Iris pigment epithelial cell (primary cell): ENCODE measurements at places on chromosomes 1 and 21.
A peak's percentile ranks its signal among the peaks of the same experiment; 100 is the strongest.

GRCh38 chr21:36750576-36750959 lies 51.7 kb downstream of the SIM2 start:
- no peak for DNase-seq

DNA sequence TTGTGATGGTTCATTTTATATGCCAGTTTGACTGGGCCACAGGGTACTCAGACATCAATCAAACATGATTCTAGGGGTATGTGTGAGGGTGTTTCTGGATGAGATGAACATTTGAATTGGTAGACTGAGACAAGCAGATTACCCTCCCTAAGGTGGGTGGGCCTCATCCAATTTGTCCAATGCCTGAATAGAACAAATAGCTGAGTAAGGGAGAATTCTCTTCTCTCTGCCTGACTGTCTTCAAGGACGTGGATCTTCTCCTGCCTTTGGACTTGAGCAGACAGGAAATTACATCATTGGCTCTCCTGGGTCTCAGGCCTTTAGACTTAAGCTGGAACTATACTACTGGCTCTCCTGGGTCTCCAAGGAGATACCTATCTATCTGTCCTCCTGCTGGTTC lies 64.4 kb downstream of the SUSD4 start:
- no peak for DNase-seq

DNA sequence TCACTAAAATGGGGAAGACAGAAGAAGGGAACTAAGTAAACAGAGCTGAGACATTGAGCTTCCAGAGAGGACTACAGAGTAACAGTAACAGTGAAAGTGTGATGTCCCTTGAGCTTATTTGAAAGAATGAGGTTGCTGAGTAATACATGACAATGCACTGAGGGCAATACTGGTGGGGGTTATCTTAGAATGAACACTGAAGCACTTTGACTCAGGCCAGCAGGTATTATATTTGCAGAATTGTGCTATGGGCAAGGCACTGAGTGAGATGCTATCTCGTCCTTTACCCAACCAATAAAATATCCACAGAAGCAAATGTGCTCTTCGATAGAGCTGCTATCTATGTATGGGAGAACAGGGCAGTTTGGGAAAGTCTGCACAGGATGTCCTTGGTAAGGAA lies 133.2 kb downstream of the DISP1 start:
- DNase-seq: no peak

- no peak for DNase-seq
Observed at GRCh38 chr1:211092955-211093354, 41.0 kb downstream of the KCNH1 start.

- DNase-seq: no peak
Observed at GRCh38 chr1:6998267-6998666, 213.0 kb downstream of the CAMTA1 start.

- DNase-seq: peak; percentile 72
Observed at GRCh38 chr21:33314111-33314510, 10.7 kb upstream of the IFNAR1 start.

DNA sequence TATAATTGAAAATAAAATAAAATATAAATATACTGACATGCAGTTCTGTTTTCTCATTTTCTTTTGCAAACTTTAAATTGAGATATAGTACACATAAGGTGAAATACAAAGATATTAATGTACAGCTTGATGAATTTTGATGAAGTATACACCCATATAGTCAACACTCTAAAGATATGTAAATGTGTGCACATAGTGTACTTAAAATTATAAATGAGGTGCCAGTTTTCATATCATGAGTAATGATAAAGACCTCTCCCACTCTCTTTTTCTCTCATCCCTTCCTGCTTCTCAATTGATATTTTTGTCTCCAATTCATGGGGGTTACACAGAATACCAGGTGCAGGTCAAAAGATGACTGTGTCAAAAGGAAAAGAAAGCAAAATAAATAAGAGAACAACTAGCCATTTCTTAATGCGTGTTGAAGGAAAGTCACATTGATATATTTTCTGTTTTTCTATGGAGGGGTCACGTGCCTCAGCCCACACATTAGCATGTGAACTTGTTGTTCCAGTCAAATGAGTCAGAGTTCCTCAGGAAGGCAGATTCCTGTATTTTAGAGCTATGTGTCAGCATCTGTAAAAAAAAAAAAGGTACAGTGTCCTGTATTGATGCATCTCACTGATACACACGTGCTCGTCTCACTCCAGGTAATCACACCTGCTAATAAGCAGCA lies 64.3 kb upstream of the HOOK1 start:
- DNase-seq: peak; percentile 95

DNA sequence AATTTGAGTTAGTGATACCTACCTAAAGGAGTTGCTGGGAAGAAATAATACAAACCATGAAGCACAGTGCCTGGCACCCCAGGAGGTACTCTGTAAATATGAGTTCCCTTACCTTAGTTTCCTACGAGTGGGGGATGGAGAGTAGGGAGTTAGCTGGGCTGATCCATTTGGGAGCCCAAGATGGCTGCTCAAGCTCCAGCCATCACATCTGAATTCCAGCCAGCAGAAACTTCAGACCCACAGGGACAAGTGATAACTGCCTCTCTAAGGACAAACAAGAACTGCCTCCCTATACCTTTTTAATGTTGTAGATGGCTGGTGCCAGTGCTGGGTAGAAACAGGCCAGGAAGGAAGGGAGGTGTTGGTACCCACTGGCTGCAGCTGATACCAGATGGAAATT lies 22.7 kb downstream of the HTR6 start:
- DNase-seq: no peak

GRCh38 chr1:47182676-47183235 lies 7.1 kb downstream of the PDZK1IP1 start:
- no peak for DNase-seq

GRCh38 chr1:97826820-97827219 lies 94.0 kb downstream of the DPYD start:
- DNase-seq: no peak

GRCh38 chr21:30434033-30434631 lies 4.1 kb downstream of the KRTAP13-4 start:
- DNase-seq: peak; percentile 15

- DNase-seq: peak; percentile 80
Observed at GRCh38 chr1:214584805-214585766, 17.9 kb upstream of the CENPF start.

DNA sequence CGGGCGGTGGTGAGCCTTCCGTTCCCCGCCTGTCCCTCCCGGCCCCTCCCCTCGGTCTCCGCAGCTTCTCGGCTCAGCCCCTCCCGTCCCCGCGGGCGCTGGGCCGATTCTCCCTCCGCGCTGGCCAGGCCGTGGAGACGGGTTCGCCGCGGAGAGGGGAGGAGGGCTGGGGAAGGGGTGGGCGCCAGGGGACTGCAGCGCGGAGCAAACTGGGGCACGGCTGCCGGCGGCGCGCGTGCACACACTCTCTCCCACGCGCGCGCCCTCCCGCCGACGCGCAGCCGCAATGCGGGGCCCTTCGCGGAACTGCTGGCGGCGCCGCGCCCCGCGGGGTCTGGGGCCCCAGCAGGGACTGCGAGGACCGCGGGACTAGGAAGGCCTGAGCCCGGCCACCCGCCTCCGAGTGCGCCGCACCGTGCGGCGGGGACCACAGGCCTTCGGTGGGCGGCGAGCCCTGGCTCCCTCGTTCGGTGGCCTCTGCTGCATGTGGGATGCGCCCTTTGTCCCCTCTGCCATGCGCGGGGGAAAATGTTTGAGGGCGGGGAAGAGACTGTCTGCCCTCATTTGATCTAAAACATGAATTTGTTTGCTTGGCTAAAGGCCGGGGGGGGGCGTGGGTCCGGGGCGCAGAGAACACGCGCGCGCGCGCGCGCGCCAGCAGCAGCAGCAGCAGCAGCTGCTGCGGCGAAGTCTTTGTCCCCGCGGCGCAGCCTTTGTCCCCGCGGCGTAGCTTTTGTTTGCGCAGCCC lies 90.7 kb upstream of the VAMP3 start:
- peak; percentile 32 for DNase-seq

DNA sequence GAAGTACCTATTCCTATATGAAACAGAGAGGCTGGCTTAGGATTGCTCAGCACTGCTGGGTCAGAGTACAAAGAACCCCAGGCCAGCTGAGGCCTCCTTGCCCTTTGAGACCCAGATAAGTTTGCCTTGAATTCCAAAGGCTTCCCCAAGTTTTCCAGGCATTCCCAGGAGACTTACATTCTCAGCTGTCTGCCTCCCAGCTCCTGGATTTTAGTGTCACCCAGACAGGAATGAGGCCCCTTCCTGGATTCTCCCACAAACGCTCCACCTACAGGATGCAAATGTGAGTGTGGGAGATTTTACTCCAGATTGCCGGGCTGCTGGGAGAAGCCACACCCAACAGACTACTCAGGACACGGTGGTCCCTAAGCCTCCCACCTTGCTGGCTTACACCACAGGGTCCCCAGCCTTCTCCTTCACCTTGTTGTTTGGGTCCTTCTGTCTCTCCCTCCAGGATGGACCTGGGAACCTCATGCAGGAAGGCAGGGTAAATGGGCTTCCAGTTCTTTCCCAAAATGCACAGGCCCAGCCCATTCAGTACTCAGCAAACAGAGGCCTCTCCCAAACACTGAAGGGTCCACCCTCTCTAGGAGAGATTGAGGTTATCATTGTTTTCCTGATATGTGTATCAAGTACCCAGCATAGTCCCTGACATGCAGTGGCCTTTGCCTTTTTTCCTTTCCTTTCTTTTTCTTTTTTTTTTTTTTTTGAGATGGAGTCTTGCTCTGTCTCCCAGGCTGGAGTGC lies 10.6 kb downstream of the RHBG start:
- DNase-seq: no peak

- DNase-seq: peak; percentile 17
Observed at GRCh38 chr1:99613716-99614115, 32.2 kb upstream of the PALMD start.

GRCh38 chr21:44303490-44303981 lies 3.7 kb downstream of the PFKL start:
- DNase-seq: no peak

DNA sequence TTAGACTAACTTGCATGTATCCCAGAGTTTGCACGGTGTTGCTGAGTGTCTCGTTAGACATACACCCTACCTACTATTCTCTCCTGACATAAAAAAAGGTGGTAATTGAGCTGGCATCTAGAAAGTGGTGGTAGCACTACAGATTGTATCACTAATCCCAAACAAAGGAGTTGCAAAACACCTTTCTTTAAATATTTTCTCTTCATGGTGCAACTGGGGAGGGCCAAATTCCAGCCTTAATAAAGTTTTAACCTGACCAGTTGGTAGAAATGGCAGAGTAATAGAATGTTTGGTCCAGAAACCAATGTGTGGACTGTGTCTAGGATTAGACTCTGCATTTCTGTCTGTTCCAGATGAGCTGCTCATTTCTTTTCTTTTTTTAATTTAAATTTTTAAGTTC lies 40.0 kb downstream of the NFIA start:
- DNase-seq: no peak

GRCh38 chr21:31594279-31594678 lies 65.2 kb upstream of the SOD1 start:
- no peak for DNase-seq

DNA sequence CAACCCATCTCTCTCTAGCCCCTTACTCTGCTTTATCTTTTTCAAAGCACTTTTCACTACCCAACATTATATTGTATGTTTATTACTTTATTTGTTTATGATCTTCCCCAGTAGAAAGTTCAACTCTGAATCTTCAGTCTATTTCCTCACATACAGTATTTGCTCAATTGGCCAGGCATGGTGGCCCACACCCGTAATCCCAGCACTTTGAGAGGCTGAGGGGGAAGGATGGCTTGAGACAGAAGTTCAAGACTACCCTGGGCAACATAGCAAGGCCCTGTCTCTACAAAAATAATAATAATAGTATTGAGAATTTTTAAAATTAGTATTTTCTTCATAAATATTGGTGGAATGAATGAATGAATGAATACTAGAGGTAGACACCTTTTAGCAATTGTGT lies 1.2 kb downstream of the STPG1 start:
- DNase-seq: no peak

DNA sequence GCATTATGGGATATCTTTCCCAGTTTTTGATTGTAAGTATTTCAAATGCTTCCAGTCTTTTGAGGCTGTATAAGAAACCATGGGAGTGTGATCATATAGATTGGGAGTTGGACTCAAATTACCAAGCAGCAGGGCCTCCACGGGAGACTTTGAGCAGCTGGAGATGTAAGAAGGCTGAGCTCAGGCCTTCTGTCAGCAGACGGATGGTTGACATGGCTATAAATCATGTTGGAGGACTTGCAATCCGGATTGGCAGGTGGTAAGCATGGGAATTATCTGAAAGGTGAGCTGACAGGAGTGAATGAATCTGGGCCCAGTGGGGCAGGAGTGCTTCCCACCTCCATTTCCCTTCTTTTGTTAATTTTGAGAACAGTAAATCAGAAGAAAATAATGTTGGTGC lies 83.2 kb upstream of the PPM1J start:
- no peak for DNase-seq

DNA sequence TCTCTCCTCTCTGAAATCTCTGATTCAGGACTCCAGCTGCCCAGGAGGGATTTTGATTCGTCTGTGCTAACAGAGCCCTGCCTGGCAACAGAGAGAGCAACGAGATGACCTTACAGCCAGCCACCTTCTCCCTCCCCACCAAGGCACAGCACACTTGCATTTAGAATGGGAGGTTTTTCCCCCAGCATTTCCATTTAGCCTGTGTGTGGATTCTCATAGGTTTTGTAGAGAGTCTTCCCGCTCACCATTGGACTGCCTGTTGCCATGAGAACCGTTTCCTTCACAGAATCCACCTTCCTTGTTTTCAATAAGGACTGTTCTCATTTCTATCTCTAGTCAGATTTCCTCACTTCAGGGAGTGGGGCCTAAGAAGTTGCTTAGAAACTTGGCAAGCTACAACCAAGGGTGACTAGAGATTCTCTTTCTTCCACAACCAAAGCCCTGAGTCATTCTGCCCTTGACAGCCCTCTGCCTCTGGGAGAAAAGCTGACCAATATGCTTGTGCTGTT lies 5.8 kb upstream of the IKBKE start:
- DNase-seq: peak; percentile 98

DNA sequence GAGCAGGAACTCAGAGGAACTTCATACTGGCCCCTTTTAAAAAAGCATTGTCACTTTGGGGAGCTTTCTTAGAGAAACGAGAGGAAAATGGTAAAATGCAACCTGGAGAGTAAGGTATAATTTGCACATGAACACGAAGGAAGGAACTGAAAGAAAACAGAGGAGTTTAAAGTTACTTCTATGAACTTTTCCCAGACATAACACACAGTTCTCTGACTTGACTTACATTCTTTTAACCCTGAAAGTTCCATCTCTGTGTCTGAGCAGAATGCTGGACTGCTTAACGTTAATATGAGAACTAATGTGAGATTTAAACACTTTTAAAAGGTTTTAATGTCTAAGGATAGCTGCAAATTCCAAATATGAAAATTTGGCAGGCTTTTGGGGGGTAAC lies 102.3 kb downstream of the NFIA start:
- no peak for DNase-seq

- no peak for DNase-seq
Observed at GRCh38 chr1:48794816-48795215, 18.1 kb upstream of the BEND5 start.

DNA sequence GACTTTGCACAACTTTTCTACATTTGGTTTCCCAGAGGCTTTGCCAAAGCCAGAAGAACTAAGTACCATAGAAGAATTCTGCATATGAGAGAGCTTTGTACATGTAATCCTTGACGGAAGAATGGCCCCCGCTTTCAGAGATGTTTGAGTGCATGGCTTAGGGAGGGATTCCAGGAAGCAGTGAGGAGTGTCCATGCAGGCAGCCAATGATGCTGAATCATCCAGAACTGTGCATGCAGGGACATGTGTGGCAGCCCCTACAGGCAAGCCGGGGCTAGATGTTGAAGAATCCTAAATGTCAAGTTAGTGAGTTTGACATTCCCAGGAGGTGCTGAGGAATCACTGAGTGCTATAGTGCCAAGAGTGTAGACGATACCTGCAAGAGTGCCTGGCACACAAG lies 9.9 kb upstream of the HAO2 start:
- peak; percentile 9 for DNase-seq
